ENCODE measurements at places on chromosomes 13 and 19.

DNA sequence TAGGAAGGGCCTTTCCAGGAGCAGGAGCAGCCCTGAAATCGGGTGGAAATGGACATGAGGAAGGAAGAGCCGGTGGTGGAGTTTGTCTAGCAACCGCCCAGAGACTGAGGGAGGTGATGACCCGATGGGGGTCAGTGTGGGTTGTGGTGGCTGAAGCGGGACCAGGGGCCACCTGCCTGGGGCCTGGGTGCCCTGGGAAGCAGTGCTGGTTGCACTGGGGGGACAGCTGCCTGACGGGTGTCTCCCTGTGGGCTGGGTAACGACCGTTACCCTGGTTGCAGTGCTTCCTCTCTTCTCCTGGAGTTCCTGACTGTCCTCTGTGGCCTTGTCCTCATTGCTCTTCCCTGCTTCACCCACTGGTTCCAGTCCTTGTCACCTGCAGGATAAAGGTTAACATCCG, 13.0 kb downstream of the ZNF536 start:
- no peak for DNase-seq

DNA sequence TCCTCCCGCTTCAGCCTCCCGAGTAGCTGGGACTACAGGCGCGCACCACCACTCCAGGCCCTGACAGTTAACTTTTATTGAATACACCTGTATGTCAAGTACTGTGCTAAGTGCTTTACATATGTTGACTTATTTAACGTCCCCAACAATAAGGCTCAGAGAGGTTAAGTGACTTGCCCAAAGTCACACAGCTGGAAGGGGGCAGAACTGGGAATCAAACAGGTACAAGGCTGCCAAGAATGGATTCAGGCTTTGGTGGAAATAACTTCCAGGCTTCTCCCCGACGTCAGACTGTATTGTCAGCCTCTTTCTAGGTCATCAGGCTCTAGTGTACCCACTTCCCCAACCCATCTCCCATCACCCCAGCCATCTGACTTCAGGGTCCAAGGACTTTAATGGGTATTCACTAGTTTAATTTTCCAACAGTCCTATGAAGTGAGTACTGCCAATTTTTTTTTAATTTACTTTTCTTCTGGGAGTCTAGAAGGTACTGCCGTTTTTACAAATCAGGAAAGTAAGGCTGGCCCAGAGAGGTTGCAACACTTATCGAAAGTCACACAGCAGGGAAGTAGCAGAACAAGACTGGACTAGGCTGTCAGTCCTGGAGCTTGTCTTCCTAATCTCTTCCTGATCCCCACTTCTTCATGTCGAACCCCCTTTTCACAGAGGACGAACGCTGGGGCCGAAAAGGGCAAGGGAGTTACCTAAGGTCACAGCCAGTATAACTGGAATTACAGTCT, 4.9 kb upstream of the CKM start:
- no peak for DNase-seq

- no peak for DNase-seq
Observed at GRCh38 chr13:80360453-80360800, 19.5 kb upstream of the SPRY2 start.

DNA sequence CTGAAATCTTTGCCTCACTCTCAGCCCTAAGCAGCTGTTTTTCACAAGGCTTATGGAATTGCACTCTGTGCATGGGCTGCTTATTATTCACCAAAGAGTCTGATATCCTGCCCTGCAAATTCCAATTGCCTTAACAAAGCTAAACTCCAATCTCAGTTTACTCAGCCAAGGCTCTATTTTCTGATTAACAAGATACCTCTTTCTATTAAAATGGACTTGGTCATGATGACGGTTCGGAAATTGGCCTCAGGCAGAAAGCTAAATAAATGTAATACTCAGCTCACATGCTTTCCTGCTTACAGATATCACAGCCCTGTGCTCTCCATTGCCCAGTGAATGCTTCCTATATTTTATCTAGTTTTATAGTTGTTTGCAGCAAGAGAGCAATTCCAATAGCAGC, 1270.8 kb downstream of the PCDH9 start:
- DNase-seq, result no peak

DNA sequence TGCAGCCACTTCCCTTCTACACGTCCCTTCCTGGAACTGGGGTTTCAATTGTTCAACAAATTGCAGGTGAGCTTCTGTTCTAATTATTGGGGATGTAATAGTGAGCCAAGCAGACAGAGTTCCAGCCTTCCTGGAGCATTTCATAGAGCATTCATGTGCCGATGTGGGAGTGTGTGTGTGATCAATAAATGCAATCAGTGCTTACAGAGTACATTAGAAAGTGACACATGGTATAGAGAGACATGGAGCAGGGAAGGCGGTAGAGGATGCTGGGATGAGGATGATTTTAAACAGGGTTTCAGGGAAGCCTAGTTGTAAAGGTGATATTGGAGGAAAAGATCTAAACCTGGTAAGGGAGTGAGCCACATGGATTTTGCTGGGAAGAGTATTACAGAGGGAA, 21.7 kb upstream of the PCDH8 start:
- no peak for DNase-seq

GRCh38 chr13:29573190-29573589, 22.3 kb downstream of the SLC7A1 start:
- DNase-seq, result no peak

GRCh38 chr13:34672631-34673030, 269.4 kb upstream of the NBEA start:
- no peak for DNase-seq

DNA sequence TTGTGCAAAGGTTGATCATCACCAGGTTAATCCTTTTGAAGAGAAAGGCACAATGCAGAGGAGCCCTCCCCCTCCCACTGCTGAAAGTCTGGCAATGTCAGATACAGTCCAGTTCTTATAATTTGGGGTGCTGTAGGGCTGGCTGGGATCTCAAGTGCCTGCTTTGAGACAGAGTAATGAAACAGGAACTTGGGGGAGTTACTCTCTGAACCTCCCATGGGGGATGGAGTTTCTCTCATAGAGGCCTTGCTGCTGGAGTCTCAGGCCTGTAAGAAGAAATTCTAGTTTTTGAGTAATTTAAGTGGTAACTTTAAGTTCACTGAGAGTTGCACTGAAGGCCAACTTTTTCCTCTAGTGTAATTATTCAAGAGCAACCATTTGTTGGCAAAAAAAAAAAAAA, 410.5 kb downstream of the KCNRG start:
- DNase-seq, result no peak

GRCh38 chr13:46544208-46544607, 8.8 kb upstream of the LRCH1 start:
- no peak for DNase-seq

DNA sequence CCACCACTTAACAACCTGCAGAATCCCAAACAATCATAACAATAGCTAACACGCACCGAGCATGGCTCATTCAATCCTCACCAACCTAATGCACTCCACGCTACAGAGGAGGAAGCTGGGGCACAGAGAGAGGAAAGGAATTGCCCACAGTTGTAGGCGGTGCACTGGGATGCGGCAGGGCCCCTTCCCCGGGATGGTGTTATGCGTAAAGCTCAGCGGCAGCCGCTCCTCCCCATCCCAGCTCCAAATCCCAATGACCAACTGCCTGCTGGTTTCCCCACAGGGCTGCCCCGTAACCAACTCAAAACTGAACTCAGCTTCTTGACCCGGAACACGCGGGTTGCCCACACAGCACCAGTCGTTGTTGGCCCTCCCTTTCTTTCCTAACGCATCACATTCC, 42.2 kb downstream of the SERP2 start:
- DNase-seq, result no peak

- no peak for DNase-seq
Observed at GRCh38 chr19:8107301-8107903, 42.0 kb downstream of the FBN3 start.

DNA sequence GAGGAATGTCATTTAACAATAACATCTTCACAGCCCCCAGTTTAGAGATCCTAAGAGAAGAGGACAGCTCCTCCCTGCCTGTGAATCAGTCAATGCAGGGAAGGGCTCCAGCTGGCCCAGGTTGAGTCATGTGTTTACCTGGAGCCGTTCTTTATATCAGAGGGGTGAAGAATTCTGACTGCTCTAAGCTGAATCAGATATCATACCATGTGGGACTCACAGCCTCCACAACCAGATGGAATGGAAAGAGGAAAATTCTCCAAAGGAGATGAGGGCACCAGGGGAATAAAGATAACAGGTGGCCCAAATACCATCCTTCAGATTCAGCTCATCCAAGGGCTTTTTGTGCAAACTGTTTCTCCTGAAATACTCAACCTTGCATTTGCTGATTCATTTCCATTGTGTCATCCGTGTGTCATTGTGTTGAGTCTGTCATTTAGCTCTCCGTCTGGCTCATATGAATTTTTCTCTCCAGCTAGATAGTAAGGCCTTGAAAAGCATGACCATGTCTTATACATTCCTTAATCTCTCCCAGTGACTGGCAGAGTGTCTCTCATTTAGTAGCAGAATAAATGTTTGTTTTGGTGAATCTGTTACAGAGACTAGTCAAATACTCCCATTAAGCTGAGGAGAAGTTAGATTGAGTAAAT, 217.9 kb downstream of the RFC3 start:
- DNase-seq, result no peak

GRCh38 chr19:14383661-14384555, 2.7 kb downstream of the ADGRE5 start:
- DNase-seq, result no peak

GRCh38 chr19:17767559-17767958, 16.3 kb downstream of the FCHO1 start:
- DNase-seq, result no peak

GRCh38 chr19:2084993-2085720, 11.0 kb downstream of the MOB3A start:
- DNase-seq, result no peak

- peak; percentile 56 for DNase-seq
Observed at GRCh38 chr13:113216254-113217048, 7.0 kb downstream of the CUL4A start.

DNA sequence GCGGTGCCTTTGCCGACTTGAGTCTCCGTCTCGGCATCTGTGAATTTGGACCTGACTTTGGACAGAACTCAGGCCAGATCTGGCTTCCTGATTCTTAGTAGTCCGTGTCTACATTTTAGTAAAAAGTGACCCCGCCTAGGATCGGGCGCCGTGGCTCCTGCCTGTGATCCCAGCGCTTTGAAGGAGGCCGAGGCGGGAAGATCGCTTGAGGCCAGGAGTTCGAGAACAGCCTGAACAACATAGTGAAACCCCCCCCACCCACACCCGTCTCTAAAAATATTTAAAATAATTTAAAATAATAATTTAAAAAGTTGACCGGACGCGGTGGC, 849 bp upstream of the TCF3 start:
- no peak for DNase-seq

GRCh38 chr19:55830656-55831055, 1.1 kb downstream of the NLRP11 start:
- no peak for DNase-seq

DNA sequence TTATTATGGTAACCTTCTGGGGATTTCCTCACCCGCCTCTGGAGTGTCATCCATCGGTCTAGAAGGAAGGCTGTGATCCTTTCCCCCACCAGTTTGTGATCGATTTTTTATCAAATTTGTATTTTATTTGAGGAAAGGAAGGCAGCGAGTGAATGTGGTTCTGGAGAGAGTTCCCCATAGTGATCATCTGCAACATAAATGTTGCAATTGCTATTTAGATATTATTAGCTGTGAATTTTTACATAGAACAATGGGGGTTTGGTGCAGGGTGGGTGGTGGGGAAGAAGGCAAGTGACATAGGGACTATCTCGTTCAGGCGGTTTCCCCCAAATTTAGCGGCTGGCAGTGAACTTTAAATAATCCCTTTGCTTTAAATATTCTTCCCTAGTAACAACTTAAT, 1.2 kb downstream of the CDK8 start:
- DNase-seq, result no peak

GRCh38 chr13:94537740-94538630, 58.0 kb downstream of the TGDS start:
- no peak for DNase-seq

- no peak for DNase-seq
Observed at GRCh38 chr13:105572401-105572800, 963.1 kb downstream of the EFNB2 start.

GRCh38 chr13:75333103-75333502, 148.9 kb downstream of the TBC1D4 start:
- DNase-seq, result no peak

DNA sequence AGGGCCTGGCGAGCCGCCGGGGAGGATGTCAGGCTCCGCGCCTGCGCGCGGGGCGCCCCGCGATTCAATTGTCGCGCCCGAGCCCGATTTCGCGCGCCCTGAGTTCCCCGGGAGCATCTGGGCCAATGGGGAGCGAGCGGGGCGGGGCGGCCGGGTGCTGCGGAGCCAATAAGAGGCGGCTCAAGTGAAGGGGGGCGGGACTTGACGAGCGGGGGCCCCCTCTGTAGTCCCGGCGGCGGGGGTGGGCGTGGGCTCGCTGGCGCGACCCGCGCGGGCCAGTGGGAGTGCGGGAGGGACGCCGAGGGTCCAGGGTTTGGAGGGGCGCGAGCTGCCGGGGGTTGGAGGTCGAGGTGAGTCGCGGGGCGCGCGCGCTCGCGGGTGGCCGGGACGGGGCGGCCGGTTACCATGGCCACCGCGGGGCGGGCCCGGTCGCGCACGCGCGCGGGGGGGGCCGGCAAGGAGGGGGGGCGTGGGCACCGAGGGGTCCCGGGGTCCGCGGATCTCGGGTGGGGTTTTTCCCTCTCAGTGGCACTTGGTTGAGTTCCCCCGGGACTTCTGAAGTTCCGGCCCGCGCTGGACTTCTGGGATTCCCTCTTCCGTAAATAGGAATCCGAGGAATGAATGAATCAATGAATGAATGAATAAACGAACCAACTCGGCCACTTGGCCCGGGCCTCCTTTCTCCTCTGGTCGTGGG, 744 bp downstream of the UHRF1 start:
- peak; percentile 55 for DNase-seq

DNA sequence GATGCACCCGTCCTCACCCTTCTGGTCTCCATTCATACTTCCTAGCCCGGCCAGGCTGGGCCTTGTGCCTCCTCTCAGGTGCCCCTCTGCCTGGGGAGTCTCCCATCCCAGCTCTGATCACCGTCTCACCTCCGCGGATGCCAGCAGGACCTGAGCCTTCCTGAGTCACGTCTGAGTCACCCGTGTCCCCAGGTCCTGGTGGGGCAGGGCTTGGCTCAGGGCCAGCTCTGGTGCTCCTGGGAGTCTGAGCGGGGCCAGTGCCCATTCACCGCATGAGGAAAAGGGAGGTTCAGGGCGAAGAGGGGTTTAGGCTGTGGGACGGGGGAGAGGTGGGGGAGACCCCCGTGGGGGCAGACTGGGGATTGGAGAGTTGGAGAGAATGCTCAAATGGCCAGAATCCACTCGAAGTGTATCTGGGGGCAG, 593 bp downstream of the ATP8B3 start:
- DNase-seq, result no peak

- DNase-seq, result no peak
Observed at GRCh38 chr13:97279913-97280312, 57.8 kb downstream of the MBNL2 start.

DNA sequence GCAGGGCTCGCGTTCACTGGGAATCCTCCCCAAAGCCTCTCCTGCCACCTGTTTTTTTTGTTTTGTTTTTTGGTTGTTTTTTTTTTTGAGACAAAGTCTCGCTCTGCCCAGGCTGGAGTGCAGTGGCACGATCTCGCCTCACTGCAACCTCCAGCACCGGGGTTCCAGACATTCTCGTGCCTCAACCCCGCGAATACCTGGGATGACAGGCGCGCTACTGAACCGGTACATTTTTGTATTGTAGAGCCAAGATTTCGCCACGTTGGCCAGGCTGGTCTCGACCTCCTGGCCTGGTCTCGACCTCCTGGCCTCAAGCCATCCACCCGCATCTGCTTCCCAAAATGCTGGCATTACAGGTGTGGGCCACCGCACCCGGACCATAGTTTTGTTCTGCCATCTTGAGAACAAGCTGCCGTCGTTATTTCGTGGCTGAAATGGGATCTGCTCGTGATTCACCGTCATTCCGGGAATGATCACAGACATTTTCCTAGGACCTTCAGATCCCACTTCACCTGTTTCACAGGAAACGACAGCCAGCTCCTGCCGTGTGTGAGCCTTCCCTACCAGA, 46.8 kb downstream of the OXGR1 start:
- no peak for DNase-seq
